ENCODE measurements at places on chromosomes 16 and 17.

DNA sequence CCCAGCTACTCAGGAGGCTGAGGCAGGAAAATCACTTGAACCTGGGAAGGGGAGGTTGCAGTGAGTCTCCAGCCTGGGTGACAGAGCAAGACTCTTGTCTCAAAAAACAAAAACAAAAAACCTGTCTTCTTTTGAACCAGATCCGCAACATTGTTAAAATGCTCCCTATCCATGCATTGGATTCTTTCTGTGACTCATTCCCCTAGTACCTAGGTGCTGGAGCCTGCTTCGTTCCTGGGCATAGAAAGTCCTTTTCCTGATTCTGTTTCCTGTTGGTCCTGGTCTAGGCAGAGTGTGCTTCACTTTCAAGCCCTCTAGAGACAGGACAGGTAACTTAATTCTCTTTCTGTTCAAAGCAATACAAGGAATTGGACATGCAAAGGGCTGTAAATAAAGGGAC, 5.2 kb downstream of the EPN2 start:
- peak; percentile 78 for DNase-seq

GRCh38 chr17:37174205-37174604, 201.6 kb upstream of the C17orf78 start:
- DNase-seq: peak; percentile 51

DNA sequence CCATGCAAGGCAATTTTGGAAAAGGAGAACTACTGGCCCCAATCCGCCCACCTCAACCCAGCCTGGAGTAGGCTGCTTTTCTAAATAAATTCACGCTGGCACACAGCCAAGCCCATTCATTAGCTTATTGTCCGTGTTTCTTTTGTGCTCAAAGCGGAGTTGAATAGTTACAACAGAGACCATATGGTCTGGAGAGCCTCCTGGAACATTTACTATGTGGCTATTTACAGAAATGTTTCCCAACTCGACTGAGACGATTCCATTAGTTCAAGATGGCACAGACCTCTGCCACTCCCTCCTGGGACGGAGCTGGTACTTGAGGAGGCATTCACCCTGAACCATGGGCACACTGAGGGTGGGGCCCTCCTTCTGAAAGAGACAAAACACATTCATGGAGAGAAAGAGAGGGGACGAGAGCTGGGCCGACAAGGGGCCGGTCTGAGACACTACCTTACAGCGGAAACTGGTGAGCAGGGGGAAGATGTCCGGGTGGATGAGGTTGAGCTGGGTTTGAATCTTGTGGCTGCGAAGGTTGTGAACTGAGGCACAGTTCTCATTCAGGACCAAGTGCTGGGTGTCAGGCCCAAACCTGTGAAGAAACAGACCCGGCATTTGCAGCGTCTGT, 15.7 kb downstream of the ELAC2 start:
- DNase-seq: no peak

GRCh38 chr16:57361404-57361803, 2.8 kb downstream of the CCL22 start:
- no peak for DNase-seq

DNA sequence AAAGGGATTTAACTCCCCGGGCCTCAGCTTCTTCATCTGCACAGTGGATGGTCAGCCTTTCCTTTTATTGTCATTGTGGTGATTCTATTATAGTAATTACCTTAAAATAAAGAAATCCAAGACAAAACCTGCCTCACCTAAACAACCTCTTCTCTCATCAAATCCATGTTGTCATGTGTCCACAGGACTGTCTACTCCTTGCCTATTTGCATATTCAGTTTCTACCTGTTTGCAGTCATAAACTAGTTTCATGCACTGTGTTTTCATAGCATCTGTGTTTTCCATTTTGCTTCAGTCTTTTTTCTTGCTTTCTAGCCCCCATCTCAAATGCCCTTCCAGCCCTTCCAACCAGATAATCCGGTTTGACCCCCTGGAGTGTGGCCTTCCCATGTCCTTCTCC, 44.3 kb upstream of the CPNE2 start:
- no peak for DNase-seq

DNA sequence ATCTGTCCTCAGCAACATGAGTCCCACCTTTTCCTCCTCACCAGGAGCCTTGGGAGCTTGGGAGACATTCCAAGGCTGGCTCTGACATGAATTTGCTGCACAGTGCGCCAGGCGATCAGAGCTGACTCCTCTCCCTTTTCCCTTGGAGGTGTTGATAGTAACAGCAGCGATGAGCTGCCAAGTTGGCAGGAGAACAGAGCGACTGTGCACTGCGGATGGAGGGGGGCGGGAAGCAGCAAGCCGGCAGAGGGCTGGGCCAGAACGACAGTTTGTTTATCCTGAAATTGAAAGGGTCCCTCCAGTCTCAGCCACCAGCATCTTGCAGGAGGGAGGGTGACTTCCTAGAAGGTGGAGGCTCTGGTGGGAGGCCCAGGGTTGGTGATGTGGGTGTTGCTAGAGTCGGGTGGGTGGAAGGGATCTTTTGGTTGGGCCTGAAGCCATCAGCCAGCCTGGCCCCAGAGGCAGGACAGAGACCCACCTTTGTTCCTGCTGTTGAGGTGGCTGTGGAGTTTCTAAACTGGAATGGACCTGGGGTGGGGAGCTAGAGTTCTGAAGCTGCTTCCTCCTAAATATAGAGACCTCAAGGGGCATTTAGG, 22.5 kb upstream of the DYNLL2 start:
- DNase-seq: peak; percentile 55

DNA sequence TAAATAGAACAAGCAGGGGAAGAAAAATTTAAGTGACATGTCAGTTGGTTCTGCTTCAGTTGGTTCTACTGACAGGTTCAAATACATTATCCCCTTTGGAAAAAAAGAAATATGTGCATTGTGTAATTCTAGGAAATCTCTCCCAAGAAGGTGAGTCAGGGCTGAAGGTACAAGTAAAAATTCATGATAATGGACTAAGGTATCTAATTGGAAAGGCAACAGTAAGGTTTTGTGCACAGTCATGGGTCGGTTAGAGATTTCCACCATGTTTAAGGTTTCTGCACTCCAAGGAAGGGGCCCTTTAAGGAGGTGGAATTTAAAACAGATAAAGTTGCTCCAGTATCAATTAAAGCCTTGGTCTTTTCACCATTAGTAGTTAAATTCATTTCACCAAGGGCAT, 17.9 kb upstream of the B4GALNT2 start:
- peak; percentile 68 for DNase-seq

DNA sequence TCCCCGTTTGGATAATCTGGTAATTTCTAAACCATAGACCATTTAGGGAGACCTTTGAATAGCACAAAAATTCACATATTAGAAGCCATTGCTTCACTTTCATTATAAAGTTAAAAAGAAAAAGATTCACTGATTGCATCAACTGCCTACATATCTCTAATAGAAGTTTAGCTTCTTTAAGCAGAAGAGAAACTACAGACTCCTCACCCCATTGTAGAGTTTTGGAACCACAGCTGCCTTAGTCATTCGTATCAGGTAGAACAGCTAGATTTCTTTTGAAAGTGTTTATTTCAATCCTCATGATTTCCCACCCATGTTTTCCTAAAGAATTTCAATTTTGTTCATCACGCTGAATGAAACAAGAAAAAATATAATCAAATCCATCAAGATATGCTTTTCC, 144.8 kb downstream of the CDH8 start:
- DNase-seq: no peak

DNA sequence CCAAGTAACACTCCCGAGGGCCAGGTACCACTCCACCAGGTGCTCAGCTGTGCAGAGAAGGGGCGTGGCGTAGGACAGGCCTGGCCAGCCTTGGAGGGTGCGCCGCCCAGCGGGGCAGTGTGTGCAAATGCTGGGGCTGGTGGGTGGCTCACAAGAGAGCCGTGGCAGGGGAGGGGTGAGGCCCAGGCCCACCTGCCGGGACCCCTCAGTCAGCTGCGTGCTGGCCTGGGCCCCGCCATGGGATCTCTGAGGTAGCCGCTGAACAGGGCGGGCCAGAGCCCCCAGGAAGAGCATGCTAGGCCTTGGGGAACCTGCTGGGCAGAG, 8.8 kb downstream of the TPSG1 start:
- no peak for DNase-seq

GRCh38 chr17:39926588-39927100, 757 bp downstream of the ORMDL3 start:
- peak; percentile 39 for DNase-seq

DNA sequence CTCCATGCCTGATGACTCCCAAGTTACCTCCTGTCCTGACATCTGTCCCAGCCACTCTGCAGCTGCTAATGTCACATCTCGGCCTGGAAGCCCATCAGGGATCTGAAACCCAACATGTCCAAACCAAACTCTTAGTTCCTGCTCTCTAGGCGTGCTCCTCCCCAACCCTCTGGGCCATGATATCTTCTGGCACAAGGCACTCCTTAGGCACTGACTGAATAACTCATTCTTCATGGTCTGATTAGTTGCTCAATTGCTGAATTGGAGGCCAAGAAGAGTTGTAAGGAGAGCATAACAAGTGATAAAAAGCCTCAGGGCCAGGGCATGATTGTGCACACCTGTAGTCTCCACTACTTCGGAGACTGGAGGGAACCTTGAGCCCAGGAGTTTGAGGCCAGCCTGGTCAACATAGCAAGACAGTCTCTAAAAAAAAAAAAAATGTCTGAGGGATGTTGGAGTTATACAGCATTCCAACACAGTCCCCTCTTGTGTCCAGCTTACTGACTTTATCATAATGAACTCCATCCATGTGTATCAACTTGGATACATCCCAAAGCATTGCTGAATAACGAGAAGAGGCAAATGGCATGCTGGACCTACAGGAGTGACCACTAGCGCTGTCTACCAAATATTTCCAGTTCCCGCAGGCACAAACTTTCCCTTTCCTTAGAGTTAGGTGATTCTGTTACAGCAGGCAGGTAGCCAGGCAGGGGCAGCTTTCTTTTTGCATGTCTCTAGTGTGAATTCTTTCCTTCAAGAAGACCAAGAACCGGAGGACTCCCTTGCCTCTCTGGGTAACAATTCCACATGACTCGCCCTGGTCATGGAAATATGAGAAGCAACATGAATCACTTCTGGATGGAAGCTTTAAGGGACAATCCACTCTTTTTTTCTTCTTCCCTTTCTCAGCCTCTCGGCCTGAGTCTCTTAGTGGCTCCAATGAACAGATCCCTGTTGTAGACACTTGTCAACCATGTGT, 18.1 kb upstream of the SHCBP1 start:
- peak; percentile 65 for DNase-seq

- peak; percentile 60 for DNase-seq
Observed at GRCh38 chr16:70737377-70738082, 51.7 kb upstream of the MTSS2 start.

DNA sequence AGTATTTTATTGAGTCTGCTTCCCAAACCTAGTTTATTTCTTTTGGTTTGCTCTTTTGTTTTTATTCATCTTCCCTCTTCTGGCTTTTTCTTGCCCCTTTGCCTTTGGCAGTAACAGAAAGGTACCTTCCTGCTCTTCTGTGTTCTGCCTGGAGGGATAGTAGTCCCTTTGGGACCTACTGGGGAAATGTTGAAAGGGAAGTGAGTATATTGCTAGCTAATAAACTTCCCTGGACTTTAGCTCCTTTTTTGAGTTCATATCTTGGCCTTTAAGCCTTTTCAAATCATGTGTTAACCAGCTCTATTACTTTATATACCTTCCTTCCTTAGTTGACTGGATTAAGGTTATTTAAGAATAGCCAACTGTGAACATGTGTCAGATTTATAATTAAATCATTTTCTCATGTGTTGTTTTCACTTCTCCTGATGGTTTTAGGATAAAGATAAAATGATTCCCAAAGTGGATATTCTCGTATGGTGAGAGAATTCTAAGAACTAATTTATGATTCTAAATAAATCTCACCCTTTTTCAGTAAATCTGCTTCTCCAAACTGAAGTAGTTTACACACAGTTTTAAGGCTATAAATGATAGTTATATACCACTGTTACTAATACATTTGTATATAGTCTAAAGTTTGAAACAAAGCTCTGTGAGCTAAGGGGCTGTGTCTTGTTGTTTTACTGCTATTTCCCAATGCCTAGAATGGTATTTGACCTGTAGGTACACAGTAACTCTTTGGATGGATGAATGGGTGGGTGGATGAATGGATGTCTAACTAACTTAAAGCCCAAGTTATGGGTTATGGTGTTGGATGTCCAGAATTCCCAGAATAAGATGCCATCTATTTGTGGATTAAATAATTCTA, 45.7 kb downstream of the OMG start:
- no peak for DNase-seq

DNA sequence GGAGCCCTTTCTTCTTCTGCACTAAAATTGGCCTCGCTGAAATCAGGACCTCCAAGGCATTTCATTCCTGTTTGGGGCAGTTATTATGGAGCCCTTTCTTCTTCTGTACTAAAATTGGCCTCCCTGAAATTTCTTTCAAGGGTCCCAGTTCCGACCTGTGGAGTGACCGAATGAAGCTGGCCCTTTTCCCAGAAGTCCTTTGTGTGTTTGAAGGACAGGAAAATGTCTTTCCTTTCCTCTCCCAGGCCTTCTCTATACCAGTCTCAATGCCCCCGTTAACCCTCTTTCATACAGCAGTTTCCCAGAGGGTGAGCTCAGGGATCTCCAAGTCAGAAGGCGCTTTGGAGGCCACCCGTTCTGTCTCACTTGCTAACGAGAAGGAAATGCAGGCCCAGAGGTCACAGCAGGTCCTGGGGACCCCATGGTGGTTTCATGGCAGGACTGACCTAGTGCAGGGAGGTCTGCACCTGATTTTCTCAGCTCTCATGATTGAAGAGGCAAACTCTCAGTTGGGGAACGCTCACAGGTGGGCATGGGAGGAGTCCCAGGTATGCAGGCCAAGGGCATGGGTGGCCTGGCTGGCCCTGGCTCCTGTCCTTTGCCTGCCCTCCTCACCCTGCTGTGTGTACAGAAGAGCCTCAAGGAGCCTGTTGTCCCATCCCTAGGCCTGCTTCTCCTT, 37.1 kb upstream of the DOC2B start:
- no peak for DNase-seq

DNA sequence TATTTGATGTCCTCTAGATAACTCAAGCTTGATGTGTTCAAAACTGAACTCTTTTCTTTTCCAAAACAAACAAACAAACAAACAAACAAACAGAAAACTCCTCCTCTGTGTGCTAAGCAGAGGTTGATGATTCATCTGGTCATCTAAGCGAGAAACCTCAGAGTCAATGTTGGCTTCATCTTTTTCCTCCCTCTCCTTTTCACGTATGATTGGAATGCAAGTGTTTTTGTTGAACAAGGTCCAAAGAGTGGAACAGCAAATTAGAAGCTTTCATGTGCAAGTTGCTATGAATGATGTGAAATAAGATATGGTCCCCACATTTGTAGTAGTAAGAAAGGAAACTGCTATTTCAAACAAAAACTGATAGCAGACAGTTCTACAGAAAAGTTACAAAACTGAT, 52.5 kb downstream of the TBX4 start:
- peak; percentile 14 for DNase-seq
